Tibial nerve (tissue), 4 donors: ENCODE measurements at places on chromosomes 11 and 22.

DNA sequence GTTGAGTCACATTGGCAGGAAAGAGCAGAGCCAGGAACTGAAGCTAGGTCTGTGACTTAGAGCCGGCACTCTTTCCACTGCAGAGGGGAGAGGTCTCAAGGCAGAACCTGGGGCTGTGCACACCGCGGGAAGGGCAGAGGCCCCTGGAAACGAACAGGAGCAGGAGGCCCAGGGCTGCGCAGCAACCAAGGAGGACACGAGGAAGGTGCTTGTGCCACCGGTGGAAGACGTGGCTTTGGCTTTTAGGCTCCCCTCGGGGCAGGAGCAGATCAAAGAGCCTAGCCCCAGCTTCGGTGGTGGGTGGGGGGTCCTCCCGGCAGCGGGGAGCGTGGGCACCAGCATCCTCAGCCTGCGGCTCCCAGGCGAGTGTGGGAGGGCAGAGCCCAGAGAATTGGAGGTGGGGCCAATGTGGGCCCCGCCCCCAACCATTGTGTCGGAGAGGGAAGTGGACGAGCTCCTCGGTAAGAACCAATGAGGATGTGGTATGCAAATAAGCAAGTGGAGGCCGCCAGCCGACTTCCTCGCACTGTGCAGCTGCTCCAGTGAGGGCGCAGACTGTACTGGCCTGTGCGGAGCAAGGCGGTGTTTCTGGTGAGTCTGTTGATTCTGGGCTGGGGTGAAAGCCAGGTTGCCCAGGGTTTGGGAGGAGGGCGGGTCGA, at the start of gene CCDC116:
Gene CCDC116, plus strand, starts transcription at position 524 of the 659 bp plus-strand sequence. CDS start 422 bp downstream, outside the sequence.
- no peak within 1 kb of the TSS for H3K27ac ChIP-seq
- H3K27me3 ChIP-seq = no peaks in the 10 kb centered on the region
- no peaks in the 10 kb centered on the region for H3K4me1 ChIP-seq
- no peaks in the 10 kb centered on the region for H3K36me3 ChIP-seq

DNA sequence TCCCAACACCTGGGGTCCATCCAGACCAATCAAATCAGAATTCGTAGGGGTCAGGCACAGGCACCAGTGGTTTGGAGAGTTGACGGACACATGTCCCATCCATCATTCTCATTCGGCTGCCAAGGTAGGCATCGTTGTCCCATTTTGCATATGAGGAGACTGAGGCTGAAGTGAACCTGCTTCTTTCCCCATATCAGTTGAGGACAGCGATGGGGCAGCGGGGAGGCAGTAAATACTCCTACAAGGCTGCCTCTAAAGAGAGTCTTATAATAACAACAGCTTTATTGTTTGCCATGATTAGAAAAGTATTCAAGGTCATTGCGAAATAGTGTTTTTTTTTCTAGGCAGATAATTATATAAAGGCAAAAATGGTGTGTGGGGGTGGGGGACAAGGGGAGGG, 1.6 kb upstream of the BEST1 start:
- no peaks in the 10 kb centered on the region for H3K27me3 ChIP-seq
- peak overlapping the region; percentile 92 for H3K27ac ChIP-seq
- no peak overlapping the region for H3K4me3 ChIP-seq

DNA sequence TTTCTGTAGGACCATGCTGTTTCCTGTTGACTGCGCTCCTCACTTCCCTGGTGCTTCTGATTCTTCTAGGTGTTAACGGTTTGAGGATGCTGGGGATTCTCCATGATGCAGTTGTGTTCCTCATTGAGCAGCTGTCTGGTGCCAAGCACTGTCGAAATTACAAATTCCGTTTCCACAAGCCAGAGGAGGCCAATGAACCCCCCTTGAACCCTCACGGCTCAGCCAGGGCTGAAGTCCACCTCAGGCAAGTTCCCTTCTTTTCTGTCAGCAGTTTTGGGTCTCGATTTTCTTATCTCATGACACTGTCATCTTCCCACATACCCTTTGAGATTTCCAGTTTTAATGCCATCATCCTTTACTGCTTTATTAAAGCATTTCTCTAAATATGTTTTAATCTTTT, 7.7 kb upstream of the TTC36 start:
- H3K27me3 ChIP-seq = no peaks in the 10 kb centered on the region
- H3K27ac ChIP-seq = no peak overlapping the region
- H3K4me3 ChIP-seq = no peak overlapping the region
- DNase-seq = no peak
- H3K4me1 ChIP-seq = peaks cover under 1% of the 10 kb centered on the region

DNA sequence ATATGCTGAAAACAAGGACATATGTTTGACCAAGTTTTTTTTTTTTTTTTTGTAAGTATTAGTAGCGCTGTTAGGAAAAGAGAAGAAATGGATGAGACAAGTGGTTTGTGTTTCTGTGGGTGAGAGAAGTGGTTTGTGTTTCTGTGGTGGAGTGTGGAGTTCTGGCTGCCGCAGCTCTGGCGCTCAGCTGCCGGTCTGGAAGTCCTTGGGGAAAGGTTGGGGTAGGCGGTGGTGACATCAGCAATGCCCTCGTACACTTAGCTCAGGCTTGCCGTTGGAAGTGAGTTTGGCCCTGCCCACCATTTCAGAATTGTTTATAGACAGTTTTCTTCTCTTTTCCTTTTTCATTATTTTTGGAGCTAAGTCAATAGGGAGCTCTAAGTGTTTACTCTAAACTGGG, 116.6 kb downstream of the TBC1D22A start:
- H3K27ac ChIP-seq = no peak overlapping the region
- no peak overlapping the region for H3K4me3 ChIP-seq
- H3K36me3 ChIP-seq = no peaks in the 10 kb centered on the region
- DNase-seq = no peak
- no peaks in the 10 kb centered on the region for H3K27me3 ChIP-seq

GRCh38 chr11:86151174-86152005, 82.5 kb upstream of the PICALM start:
- no peak overlapping the region for H3K4me3 ChIP-seq
- DNase-seq = no peak
- H3K36me3 ChIP-seq = no peaks in the 10 kb centered on the region

DNA sequence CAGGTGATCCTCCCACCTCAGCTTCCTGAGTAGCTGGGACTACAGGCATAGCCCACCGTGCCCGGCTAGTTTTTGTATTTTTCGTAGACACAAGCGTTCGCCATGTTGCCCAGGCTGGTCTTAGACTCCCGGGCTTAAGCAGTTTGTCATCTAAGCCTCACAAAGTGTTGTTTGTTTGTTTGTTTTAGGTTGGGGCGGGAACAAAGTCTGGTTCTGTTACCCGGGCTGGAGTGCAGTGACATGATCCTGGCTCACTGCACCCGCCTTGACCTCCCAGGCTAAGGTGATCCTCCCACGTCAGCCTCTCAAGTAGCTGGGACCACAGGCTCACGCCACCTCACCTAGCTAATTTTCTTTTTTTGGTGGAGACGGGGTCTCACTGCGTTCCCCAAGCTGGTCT, 12.6 kb downstream of the IRF7 start:
- no peak overlapping the region for H3K4me3 ChIP-seq
- no peaks in the 10 kb centered on the region for H3K27me3 ChIP-seq
- peaks cover 62% of the 10 kb centered on the region for H3K36me3 ChIP-seq
- H3K4me1 ChIP-seq = no peaks in the 10 kb centered on the region

DNA sequence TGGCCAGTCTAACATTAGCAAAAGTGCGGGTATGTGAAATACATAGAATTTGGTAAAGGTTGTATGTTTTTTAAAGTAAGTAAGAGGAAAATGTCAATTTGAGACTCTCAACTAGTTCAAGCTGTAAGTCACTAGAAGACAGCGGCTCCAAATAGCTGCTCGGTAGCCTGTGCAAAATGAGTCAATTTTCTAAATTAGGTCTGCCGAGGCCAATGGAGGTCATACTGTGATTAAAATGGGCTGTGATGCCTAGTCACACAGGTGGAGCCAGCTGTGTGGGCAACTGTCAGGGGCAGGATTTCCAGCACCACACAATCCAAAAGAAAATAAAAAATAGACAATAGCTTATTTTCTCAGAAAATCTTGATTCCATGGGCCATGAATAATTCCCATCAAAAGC, 32.3 kb downstream of the KCNA4 start:
- no peak for DNase-seq
- H3K36me3 ChIP-seq = no peaks in the 10 kb centered on the region
- no peaks in the 10 kb centered on the region for H3K27me3 ChIP-seq
